DND-41 (cell line): ENCODE measurements at places on chromosomes 3 and 15.
A peak's percentile ranks its signal among the peaks of the same experiment; 100 is the strongest.

DNA sequence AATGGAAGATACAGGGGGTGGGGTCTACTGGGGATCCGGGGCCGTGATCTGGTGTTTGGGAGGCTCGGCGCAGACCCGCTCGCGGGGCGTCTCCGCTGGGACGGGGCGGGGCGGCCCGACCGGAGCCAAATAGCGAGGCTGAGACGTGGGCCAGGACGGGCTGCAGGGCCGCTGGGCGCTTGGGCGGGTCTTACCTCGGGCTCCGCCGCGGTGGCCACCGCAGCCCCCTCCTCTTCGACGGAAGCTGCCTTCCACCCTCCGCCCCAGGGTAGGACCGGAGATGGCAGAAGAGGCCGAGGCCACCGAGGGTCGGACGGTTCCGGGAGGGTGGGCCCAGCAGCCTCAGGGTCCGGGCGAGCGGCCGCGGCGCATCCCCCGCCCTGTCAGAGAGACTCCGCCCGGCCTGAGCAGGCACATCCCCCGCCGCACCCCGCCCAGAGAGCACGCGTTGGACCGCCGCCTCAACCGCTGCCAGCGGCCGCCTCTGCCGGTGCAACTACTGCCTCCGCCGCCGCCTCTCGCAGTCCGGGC, 399 bp downstream of the MYO9A start:
- peaks cover 31% of the 10 kb centered on the region for H3K4me1 ChIP-seq
- H3K27me3 ChIP-seq: no peaks in the 10 kb centered on the region
- peak overlapping the region; percentile 59 for H3K4me3 ChIP-seq
- H3K27ac ChIP-seq: peak overlapping the region; percentile 65

- no peaks in the 10 kb centered on the region for H3K27me3 ChIP-seq
- peaks cover 10% of the 10 kb centered on the region for H3K4me1 ChIP-seq
- H3K27ac ChIP-seq: no peak overlapping the region
- H3K36me3 ChIP-seq: no peaks in the 10 kb centered on the region
- no peak overlapping the region for H3K4me3 ChIP-seq
- no peak for DNase-seq
Observed at GRCh38 chr15:58522865-58523264, 91.1 kb downstream of the LIPC start.

DNA sequence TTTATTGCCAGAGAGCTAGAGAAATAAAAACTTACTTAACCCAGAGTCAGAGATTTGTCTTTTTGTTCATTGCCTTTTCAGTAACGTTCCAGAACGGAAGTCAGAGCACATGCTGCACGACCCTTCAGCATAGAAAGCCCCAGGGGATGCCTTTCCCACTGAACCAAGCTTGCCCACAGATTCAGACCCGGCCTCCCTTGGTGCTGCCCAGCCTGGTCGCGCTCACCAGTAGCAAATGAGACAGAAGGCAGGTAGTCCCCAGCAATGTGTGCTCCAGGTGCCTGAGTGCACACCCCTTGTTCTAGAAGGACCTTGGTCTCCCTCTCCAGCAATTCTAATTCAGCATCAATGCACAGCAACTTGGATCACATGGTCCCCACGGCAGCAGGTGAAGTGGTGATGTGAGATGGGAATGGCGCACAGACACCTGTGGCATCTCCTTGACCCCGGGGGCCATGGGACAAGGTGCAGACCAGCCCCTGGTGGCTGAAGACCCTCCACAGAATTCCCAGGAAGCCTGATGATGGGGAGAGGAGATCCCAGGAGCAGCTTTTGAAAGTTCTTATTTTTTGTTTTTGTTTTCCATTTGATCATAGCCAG, 91.8 kb upstream of the IQSEC1 start:
- H3K4me1 ChIP-seq: no peaks in the 10 kb centered on the region
- no peak for DNase-seq
- no peaks in the 10 kb centered on the region for H3K27me3 ChIP-seq
- H3K36me3 ChIP-seq: no peaks in the 10 kb centered on the region
- no peak overlapping the region for H3K4me3 ChIP-seq

DNA sequence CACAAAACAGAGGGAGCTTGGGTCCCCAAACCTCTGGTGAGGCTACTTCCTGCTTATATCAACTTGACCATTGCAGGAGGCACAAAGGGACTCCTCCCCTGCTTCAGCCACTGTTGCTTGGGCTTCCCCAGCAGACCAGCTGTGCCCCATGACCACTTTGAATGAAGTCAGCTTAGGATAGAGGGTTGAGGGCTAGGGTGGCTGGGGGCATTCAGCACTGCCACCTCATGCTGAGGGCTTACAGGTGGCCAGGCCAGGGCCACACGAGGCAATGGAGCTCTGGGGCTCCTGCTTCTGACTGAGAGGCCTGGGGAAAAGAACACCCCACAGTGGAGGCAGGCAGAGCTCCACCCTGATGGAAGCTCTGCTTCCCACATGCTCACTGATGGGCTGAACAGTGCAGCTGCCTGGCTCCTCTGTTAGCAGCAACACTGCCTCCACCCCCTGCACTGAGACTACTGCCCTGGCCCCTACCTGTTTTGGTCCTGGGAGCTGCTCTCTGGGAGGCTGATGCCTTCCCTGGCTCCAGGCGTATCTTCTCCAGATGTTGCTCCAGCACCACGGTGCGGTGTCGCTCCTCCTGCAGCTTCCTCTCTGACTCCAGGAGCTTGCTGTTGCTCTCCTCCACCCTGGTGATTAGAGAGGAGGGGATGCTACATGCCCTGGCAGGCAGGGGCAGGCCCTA, 10.2 kb upstream of the HHATL start:
- H3K27ac ChIP-seq: no peak overlapping the region
- no peak overlapping the region for H3K4me3 ChIP-seq
- H3K4me1 ChIP-seq: no peaks in the 10 kb centered on the region
- peaks cover 5% of the 10 kb centered on the region for H3K27me3 ChIP-seq
- no peaks in the 10 kb centered on the region for H3K36me3 ChIP-seq
- no peak for DNase-seq

- no peaks in the 10 kb centered on the region for H3K36me3 ChIP-seq
- H3K4me3 ChIP-seq: no peak overlapping the region
- H3K27ac ChIP-seq: no peak overlapping the region
- no peak for DNase-seq
Observed at GRCh38 chr3:10780243-10780642, 35.8 kb upstream of the SLC6A11 start.

DNA sequence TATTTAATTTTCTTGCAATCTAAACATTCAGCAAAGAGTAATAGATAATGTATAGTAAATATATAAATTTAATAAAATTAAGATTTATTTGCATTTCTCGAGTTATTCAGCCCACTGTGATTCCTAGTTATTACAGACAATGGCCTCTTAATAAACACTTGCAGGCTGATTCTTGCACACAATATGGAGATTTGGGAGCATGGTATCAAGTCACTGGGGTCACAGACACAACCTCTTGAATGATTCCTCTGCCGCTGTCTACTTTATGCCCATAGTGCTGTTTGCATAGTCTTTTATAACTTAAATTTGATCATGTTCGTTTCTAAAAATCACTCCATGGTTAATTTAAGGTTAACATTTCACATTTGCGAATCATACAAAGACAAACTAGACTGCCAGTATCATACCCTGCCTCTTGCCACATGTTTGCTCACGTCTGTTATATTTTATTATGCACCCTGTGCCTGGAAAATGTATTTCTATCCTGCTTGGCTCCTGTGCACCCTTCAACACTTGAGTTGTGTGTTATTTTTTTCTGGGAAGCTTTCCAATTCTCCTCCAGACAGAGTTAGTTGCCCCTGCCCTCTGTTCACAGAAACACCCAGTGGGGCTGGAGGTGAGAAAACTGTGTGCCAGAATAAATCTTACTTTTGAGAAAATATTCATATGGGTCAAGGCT, 206.3 kb upstream of the ROBO1 start:
- DNase-seq: no peak
- no peak overlapping the region for H3K27ac ChIP-seq
